ENCODE measurements at places on chromosomes 12 and 14. TPM values are rescaled to one million over a fixed set of nuclear protein-coding genes. Genes with fewer than 3 reads are reported as not detected.

The OAS1 gene
- 77.2 TPM for total RNA-seq

The PRIMA1 gene
- total RNA-seq = not detected

The KCNJ8 gene
- total RNA-seq = not detected

The DAO gene
- not detected for total RNA-seq

The CLEC1B gene
- not detected for total RNA-seq

The CRACR2A gene
- total RNA-seq = 39.2 TPM

The FOS gene
- total RNA-seq = 4.3 TPM

The DCAF11 gene
- total RNA-seq = 81.8 TPM

The SIX1 gene
- 0.25 TPM for total RNA-seq

The CLEC9A gene
- total RNA-seq = not detected

The FBXO21 gene
- 25.6 TPM for total RNA-seq

The ACVRL1 gene
- total RNA-seq = not detected

The ANKS1B gene
- total RNA-seq = 0.86 TPM

The PHLDA1 gene
- 19.4 TPM for total RNA-seq

The ADAM21 gene
- total RNA-seq = not detected

The VDR gene
- 41.6 TPM for total RNA-seq

The RPL10L gene
- total RNA-seq = not detected

The LUM gene
- not detected for total RNA-seq

The POLE2 gene
- 33.9 TPM for total RNA-seq

The P2RX7 gene
- total RNA-seq = 15.8 TPM

The TIGAR gene
- total RNA-seq = 11.0 TPM

The IFI27 gene
- total RNA-seq = 13.6 TPM

The DNAH10 gene
- 0.14 TPM for total RNA-seq

The CD4 gene
- 232 TPM for total RNA-seq

The RNU4-1 gene
- 3,380 TPM for total RNA-seq

The TGM1 gene
- total RNA-seq = 5.6 TPM

The CELA1 gene
- 0.16 TPM for total RNA-seq

The SCN8A gene
- 0.64 TPM for total RNA-seq

The NYNRIN gene
- 0.14 TPM for total RNA-seq

The SOS2 gene
- total RNA-seq = 17.2 TPM

The PLEKHD1 gene
- total RNA-seq = 0.16 TPM

The HOXC9 gene
- not detected for total RNA-seq

The DBX2 gene
- total RNA-seq = not detected

The SUPT16H gene
- 130 TPM for total RNA-seq

The ARHGEF25 gene
- 1.0 TPM for total RNA-seq

The IL22 gene
- total RNA-seq = not detected

The E2F7 gene
- total RNA-seq = 19.6 TPM

The IKBIP gene
- 23.6 TPM for total RNA-seq

The HRK gene
- total RNA-seq = not detected

The GLIPR1L1 gene
- not detected for total RNA-seq

The LRRC43 gene
- not detected for total RNA-seq

The INHBC gene
- total RNA-seq = not detected

The ZC2HC1C gene
- 1.8 TPM for total RNA-seq

The MDGA2 gene
- not detected for total RNA-seq

The CLEC4A gene
- total RNA-seq = 0.25 TPM

The CLBA1 gene
- total RNA-seq = 1.3 TPM

The DGLUCY gene
- total RNA-seq = 92.8 TPM

The TAS2R46 gene
- 1.9 TPM for total RNA-seq

The IGFBP6 gene
- 0.48 TPM for total RNA-seq

The BCAT1 gene
- total RNA-seq = 10.5 TPM

The DYRK2 gene
- total RNA-seq = 34.7 TPM

The PTCSC3 gene
- total RNA-seq = not detected

The FBRSL1 gene
- 58.3 TPM for total RNA-seq

The LTBP2 gene
- 0.09 TPM for total RNA-seq

The MTA1 gene
- total RNA-seq = 130 TPM

The KIF26A gene
- total RNA-seq = 0.45 TPM

Data from T-helper 2 cell treated with Interferon-gamma antibody and Interleukin-4, amounts not matched to agents 100 ng/mL and 5 ng/mL, for 36 hours (primary cell).